Activated CD4-positive, alpha-beta memory T cell treated with anti-CD3 and anti-CD28 coated beads for 36 hours (primary cell): ENCODE measurements at places on chromosomes 4 and X. TPM values are rescaled to one million over a fixed set of nuclear protein-coding genes. Genes with fewer than 3 reads are reported as not detected.

GRCh38 chr4:144565527-144566195 is 80.3 kb upstream of the HHIP start:
- no peak for DNase-seq

GRCh38 chrX:145549496-145549895 is 268.1 kb upstream of the SLITRK2 start:
- no peak for DNase-seq

DNA sequence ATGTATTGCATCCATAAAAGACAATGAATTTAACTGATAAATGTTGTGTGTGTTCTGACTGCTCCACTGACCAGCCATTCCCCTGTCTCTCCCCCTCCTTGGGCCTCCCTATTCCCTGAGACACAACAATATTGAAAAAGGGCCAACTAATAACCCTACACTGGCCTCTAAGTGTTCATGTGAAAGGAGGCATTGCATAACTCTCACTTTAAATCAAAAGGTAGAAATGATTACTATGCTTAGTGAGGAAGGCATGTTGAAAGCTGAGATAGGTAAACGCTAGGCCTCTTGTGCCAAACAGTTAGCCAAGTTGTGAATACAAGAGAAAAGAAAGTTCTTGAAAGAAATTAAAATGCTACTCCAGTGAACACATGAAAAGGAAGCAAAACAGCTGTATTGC is 152.7 kb downstream of the POU4F2 start:
- DNase-seq, result no peak

GRCh38 chr4:11900359-11900758 is 471.7 kb upstream of the HS3ST1 start:
- DNase-seq, result no peak

DNA sequence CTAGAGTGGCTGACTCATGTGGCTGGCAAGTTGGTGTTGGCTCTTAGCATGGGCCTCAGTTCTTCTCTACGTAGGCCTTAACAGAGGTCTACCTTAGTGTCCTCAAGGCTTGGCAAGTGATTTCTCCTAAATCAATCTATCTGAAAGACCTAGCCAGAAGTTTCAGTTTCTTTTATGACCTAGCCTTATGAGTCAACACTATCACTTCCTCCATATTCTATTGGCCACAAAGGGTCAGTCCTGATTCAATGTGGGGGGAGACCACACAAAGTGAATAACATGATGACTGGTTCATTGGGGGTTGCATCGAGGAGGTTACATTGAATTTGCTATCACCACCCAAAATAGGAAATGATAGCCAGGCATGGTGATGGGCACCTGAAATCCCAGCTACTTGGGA is 5.8 kb upstream of the NRK start:
- DNase-seq, result no peak

DNA sequence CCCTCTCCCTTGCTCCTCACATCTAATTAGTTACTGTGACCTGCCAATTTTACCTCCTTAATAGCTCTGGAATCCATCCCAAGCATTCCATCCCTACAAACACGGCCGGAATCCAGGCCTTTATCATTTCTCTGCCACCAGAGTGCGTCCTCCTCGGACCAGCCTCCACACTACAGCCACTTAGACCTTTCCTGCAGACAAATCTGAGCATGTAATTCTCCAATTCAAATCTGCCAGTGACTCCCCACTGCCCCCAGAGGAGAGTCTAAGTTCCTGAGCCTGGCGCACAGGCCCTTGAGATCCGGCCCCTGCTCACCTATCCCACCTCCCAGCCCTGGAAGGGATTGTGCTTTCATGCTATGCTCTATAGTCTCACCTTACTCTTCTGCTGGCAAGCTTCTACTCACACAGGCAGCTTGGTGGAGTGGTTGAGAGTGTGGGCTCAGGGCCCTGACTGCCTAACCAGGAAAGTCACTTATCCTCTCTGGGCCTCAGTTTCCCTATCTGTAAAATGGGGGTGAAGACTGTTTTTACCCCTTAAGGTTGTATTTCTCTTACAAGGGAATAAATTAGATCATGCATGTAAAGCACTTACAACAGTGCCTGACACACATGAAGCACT is 31.2 kb downstream of the PJA1 start:
- no peak for DNase-seq

DNA sequence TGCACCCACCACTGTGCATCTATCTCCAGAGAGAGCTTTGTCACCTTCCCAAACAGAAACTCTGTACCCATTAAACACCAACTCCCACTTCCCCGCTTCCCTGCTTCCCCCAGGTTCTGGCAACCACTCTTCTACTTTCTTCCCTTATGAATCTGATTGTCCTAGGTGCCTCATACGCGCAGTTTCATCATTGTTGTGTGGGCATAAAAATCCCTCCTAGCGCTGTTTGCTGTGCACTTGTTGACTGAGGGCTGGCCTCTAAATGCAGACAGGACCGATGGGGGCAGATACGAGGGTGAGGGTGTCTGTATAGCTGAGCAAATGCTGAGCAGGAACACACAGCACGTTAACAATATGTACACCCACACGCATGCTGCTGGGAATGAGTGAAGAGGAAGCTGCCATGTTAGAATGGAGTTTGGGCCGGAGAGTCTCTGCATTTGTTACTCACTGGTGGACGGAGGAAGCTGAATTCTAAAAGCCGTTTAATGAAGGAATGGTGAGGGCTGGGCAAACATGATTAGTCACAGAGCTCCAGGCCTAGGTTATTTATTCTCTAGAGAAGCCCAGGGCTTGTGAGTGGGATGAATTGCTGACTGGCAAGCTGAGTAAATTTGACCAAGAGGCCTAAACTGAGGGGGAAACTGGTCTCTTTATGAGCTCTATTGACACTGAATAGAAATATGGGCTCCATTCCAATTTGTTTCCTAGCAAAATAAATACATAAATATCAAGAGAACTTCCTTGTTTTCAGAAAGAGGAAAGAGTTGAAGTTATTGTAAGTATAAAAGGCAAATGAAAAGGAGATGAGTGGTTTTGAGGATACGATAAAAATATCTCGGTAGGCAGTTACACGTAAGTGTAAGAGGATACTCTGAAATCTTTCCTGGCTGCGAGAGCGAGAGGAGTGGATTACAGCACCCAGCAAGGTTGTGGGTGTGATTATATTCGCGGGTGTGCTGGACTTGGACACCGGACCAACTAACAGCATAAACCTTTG is 95.9 kb upstream of the RPS6KA3 start:
- no peak for DNase-seq

DNA sequence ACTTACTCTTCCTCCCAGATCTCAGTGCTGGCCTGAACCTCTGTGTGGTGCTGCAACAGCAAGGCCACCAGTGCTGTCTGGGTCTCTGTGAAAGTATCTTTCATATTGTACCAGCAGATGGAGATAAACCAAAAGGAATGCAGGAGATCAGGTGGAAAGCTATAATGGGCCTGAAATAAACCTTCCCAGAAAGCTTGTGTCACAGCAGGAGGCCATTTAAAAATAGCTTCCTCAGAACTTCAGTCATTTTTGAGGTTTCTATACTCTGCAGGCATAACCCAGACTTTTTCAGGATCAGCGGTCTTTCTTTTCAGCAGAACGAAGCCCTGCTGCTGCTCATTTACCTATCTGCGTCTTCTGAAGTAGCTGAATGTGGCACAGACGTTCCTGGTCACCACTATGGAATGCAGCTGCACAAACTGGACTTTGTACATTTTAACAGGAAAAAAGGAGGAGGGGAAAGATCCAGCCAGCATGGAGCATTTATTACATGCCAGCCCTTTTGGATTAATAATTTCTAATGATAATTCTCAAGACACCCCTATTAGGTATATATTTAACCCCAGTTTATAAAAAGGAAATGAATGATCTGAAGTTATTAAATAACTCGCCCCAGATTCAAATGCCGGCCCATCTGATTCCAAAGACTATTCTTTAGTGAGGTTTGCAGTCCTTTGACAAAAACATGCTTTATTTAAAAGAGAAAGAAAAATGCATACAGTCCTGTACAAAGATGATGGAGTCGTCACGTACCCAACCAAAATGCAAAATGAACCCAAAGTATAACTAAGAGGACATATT is 119.7 kb downstream of the NFKB1 start:
- DNase-seq, result no peak

GRCh38 chr4:85966373-85966772 is 393.5 kb downstream of the MAPK10 start:
- DNase-seq, result no peak

DNA sequence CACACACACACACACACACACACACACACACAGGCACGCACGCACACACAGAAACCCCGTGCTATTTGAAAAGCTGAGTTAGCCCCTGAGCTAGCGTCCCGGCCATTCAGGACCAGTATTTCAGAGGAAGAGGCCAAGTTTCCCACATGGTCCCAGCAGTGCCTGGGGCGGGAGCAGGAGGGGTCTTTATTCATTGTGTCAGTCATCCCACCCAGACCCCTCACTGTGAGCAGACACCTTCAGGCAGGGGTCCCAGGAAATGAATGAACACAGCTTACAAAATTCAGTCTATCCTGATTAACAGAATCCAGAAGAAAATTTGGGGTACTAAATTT is 58.1 kb downstream of the ZFYVE28 start:
- no peak for DNase-seq

GRCh38 chr4:21947791-21948346 is 703 bp downstream of the KCNIP4 start:
- DNase-seq, result no peak

DNA sequence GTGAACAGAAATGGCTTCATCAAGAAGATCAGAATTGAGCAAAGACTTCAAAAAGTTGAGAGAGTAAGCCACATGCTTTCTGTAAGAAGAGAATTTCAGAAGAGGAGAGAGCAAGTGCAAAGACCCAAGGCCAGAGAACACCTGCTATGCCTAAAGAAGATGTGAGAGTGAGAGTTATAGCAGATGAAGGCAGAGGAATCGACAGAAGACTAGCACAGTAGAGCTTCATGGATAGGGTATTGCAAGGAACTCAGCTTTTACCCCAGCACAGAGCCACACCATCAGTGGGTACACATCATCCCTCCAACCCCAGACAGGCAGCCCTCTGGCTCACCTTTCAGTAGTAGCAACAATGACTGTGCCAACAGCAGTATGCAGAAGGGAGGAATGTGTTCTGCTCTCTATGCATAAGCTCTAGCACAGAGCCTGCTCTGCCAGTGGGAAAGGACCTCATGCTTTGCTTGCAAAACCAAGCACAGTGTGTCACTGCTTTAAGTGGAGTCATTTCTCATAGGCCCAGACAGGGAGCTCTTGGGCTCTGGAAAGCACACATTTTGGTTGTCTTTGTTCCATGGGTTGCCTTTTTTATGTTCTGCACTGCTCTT is 318.6 kb downstream of the NAF1 start:
- no peak for DNase-seq

DNA sequence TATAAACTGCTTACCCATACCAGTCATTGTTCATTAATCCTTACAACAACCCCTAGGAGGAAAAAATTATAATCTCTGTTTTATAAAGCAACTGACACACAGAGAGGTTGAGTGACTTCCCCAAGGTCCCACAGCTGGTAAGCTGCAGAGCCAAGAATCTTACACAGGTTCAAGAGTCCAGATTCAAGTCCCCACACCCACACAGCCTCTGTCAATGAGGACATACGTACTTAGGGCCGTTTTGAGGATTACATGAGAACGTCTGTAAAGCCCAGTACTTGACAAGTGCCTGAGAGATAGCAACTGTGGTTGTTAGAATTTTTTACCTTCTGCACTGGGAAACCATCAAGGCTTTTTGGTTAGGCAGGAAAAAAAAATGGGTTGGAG is 556 bp upstream of the SLC25A43 start:
- DNase-seq, result no peak

DNA sequence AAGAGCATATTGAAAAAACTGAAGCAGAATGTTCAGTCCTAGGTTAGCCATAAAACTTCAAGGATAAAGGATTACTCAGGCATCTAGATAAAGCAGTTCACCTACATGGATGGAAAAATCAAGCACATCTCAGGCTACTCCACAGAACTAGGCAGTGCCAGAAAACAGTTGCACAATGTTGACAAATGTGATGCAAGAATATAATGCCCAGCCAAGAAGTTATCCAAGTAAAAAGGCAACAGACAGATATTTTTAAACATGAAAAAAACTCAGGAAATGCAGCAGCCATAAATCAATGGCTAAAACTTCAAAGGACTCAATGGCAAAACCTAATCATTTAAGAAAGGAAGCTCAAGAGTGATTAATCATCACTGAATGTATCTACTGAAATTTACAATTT is 456.0 kb upstream of the FAM241A start:
- DNase-seq, result no peak

DNA sequence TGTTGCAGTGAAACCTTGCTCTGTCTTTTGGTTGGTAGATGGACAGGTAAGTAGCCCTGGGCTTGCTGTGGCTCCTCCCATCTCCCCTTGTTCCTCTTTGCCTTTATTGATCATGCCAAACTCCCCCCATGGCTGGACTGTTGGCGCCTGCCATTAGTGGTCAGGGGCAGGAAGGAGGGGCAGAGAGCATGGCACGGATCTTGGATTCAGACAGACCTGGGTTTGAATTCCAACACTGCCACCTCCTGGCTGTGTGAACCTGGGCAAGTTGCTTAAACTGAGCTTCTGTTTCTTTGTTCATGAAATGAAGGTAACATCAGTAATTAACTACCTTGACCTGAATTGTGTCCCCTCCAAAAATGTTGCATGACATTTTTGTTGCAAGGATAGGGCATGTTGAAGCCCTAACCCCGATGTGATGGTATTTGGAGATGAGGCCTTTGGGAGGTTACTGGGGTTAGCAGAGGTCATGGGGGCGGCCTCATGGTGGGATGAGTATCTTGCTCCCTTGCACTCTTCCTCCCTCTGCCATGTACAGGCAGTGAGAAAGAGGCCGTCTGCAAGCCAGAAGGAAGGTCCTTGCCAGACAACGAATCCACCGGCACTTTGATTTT is 6.0 kb downstream of the SLC2A9 start:
- peak; percentile 56 for DNase-seq

DNA sequence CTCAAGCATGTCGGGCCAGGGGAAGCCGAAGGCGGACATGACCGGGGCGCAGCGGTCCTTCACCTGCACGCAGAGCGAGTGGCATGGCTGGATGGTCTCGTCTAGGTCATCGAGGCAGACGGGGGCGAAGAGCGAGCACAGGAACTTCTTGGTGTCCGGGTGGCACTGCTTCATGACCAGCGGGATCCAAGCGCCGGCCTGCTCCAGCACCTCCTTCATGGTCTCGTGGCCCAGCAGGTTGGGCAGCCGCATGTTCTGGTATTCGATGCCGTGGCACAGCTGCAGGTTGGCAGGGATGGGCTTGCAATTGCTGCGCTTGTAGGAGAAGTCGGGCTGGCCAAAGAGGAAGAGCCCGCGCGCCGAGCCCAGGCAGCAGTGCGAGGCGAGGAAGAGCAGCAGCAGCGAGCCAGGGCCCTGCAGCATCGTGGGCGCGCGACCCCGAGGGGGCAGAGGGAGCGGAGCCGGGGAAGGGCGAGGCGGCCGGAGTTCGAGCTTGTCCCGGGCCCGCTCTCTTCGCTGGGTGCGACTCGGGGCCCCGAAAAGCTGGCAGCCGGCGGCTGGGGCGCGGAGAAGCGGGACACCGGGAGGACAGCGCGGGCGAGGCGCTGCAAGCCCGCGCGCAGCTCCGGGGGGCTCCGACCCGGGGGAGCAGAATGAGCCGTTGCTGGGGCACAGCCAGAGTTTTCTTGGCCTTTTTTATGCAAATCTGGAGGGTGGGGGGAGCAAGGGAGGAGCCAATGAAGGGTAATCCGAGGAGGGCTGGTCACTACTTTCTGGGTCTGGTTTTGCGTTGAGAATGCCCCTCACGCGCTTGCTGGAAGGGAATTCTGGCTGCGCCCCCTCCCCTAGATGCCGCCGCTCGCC is at the start of gene SFRP2:
TSS of gene SFRP2 (minus strand) at position 671 of the 864 bp plus-strand sequence. CDS start at position 423, 248 bp downstream.
- peak; percentile 14 for DNase-seq

Gene LAS1L
- total RNA-seq, result 56.7 TPM

Gene SHROOM4
- not detected for total RNA-seq

Gene FLNA
- 1,032 TPM for total RNA-seq

Gene FHDC1
- 0.07 TPM for total RNA-seq

Gene IL2RG
- 289 TPM for total RNA-seq

Gene MAGEB1
- not detected for total RNA-seq

Gene ARHGEF38
- total RNA-seq, result not detected
